SW480 (cell line): ENCODE measurements at places on chromosomes 12 and 14.

- no peak for DNase-seq
Measured at GRCh38 chr14:54470701-54471100, 18.1 kb downstream of the GMFB start.

DNA sequence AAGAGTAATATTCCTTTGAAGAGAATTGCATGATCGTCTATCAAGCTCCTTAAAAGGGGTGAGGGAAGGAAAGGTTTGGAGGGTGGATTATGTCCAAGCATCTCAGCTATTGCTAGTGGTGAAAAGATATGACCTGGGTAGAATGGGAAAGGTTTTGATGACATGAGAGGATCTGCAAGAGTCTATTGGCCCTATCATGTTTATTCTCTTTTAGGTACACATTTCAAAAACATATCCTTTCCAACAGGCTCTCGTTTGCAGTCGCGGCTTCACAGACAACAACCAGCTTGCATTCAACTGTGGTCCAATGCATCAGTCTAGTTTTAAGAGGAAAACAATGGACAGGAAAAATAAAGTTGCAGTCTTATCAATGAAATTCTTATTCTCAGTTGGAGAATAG lies 17.1 kb downstream of the FOXG1 start:
- DNase-seq, result no peak

DNA sequence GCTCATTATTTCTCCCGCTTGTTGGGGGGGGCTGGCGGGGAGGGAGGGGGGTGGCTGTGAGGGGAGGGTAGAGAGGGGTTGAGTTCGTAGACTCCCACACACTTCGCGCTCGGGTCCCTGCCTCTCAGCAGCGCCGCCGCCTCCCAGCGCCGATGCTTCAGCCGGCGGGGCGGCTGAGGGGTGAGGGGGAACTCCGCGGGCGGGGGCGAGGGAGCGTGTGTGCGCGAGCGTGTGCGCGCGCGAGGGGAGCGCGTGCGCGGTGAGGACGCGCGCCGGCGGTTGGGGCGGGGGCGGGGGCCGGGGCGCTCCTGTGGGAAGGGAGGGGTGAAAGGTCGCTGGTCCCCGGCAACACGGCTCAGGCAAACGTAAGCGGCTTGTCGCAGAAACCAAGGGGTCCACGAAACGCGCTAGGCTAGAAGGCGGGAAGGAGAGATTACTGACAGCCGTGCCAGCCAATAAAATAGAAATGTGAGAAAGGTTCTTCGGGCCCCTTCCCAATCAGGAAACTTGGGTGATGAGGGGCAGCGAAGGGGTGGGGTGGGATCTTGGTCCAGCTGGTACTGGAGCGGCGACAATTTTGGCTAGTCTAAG lies 343 bp upstream of the NOVA1 start:
- DNase-seq, result peak; percentile 59

DNA sequence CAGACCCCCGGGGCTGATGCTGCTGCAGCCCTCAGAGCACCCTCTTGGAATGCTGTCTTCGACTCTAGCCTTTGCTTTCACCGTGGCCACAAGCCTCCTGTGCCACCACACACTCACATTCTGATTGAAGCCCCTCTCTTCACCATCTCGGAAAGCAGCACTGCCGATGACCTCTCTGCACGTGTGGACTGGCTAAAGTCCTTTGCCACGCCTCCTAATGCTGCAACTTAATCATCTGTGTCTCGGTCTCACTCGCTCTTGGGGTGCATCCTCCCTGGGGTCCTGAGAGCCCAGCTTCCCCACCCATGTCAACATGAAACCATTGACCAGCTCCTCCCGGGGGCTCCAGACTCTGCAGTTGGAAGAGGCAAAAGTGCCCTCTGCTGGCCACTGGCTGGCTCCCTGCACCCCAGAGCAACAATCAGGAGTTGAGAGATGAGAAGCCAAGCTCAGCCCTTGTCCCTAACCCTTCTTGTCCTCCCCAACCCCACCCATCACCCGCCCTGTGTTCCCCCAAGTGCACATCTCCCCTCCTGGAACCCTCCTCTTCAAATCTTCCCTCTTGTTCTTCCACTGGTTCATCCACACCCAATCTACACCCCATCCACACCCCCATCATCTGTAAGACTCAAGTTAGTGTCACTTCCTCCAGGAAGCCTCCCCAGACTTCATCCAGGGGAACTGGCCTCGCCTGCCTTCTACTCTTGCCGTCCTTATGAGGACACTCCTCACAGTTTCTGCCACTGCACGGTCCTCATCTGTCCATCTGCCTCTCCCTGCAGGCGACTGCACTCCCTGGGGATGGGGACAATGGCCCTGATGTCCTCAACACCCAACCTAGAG lies 23.6 kb upstream of the FAM181A start:
- no peak for DNase-seq

DNA sequence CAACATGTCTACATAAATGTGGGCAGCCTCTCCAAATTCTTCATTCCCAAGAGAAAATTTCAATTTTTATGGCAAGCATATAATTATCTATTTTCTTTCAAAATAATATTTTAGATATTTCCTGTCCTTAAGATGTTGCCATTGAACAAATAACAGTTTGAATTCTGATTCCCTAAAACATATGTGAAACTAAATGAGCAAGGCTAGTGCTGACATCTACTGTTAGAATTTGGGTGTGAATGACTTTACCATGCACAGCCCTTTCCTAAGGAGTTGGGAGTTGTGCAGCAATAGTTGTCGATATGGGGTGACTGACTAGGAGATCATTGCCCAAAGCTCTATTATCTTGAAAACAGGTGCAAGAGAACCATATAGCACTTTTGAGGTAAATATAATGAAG lies 108.2 kb upstream of the SLC38A4 start:
- peak; percentile 58 for DNase-seq

- no peak for DNase-seq
Measured at GRCh38 chr12:93174473-93174872, 203.3 kb upstream of the NUDT4 start.

DNA sequence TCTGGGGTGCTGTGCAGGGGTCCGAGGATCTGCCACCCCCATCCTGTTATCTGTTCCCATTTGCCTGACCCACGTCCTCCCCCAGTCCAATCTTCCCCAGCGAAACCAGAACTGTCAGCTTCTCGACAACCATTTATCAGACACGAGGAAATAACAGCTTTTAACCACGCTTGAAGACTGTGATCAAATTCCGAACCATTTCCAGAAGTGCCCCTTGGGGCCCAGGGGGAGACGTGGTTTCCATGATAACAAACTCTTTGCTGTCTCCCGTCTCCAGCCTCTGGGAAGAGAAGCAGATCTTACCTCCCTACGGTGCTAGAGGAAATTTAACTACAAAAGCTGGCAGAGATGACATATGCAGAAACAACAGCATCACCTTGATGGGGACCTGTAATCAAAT lies 35.1 kb upstream of the SRRM4 start:
- no peak for DNase-seq

DNA sequence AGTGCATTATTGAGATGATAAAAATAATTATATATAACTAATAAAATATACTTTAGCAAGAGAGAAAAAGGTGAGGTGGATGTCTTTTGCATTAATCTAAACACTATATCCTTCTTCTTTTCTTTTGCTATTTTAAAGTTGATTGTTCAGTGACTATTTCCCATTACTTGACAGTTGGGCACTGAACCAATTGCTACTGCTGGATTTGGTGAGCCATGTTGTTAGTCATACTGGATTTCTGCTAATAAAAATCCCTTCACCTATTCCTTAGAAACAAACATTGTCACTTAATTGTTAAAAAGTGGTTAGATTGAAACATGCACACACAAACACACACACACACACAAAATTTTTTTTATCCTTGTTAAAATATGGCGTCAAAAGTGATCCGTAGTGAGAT lies 251.6 kb upstream of the ALG10 start:
- no peak for DNase-seq

- DNase-seq, result no peak
Measured at GRCh38 chr14:98160901-98161300, 1111.1 kb downstream of the BCL11B start.

- DNase-seq, result no peak
Measured at GRCh38 chr12:88383405-88383804, 196.9 kb downstream of the KITLG start.
